ENCODE measurements at places on chromosomes 5 and 9.

DNA sequence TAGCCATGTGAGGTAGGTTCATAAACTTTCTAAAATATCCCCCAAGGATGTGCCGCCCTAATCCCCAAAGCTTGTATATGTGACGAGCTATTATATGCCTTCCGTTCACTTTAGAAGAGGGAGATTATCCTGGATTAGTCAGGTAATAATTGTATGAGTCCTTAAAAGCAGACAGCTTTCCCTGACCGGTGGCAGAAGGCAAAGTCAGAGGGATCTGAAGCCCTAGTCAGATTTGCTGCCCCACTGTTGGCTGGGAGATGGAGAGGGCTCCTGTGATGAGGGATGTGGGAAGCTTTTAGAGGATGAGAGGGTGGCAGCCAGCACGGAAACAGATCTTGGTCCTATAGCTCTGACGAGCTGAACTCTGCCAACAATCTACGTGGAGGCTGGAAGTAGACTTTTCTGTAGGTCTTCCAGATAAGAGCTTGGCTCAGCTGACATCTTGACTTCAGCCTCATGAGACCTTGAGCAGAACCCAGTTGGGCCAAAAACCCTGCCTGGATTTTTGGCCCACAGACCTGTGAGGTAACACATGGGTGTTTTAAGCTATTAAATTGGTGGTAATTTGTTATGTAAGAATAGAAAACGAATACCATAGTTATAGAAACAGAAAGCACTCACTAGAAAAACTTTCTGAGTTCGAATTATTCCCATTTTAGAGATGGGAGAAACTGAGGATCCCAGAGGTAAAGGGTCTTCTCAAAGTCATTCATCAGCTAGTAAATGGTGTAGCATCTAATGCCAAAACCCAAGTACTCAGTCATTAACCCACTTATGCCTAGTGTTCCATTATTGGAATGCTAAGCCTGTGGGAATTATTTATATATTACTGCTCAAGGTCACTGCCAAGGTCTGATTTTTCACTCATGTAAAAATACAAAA lies 48.9 kb downstream of the SH3PXD2B start:
- DNase-seq, result no peak

GRCh38 chr9:134177624-134178393 lies 13.4 kb upstream of the RNU6ATAC start:
- DNase-seq, result no peak

- DNase-seq, result no peak
Measured at GRCh38 chr5:125115195-125115525, 368.7 kb upstream of the ZNF608 start.

DNA sequence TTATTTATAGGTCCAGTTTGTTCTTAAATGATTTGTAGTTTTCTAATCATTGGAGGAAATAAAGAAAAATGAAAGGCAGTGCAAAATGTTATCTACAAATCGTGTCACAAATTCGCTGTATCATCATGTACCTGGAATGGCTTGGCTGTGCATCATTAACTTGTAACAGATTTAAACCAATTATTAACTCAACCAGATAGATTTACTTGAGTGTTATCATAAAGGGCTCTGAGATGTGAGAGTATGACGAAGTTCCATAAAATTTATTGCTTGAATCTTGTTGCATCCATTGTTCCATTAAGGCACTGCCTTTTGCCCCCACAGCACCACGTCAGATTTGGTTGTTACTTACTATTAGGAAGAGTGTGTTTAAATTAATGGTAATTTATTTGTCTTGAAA lies 23.5 kb downstream of the PCSK5 start:
- DNase-seq, result no peak

- DNase-seq, result no peak
Measured at GRCh38 chr5:172565455-172565854, 75.6 kb upstream of the NEURL1B start.

- peak; percentile 82 for DNase-seq
Measured at GRCh38 chr5:169980418-169981053, at the start of gene INSYN2B. Gene INSYN2B, minus strand, starts transcription at chr5:169980495. Its CDS starts 96,597 bp downstream, at chr5:169883898.

- no peak for DNase-seq
Measured at GRCh38 chr9:5838884-5839571, 6.1 kb upstream of the ERMP1 start.

DNA sequence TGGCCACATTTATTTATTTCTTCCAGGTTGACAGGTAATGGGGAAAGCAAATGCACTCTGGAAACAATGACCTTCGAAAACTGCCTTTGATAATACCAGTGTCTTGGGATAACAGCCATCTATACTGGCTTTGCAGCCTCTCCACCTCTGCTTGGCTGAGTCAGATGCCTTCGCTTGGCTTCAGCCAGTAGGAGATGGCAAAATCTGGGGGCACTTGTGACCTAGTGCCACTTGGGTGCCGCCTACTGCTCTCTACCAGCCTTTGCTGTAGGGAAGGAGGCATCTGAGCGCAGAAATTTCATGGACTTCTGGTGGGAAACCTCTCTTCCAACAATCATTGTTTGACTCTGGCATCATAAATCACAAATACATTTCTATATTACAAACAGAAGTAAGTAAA lies 21.8 kb downstream of the FYB1 start:
- no peak for DNase-seq

DNA sequence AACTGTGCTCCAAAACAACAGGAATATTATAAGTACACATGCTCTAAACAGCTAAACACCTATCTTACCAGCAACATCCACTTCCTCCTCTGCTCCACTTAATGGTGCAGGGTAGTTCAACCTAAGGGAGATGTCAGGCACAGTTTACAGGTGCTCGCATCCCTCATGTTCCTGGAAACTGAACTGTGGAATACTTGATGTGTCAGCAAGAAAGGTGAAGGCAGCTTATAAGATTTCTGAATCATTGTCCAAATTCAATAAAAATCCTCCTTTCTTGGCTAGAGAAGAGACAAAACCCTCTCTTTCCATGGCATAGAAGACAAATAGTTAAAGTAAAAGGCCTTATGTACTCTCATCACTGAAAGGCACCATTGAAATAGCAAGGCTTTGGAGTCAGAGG lies 272.2 kb downstream of the FBXL7 start:
- DNase-seq, result no peak

- DNase-seq, result no peak
Measured at GRCh38 chr5:2897276-2897961, 145.9 kb upstream of the IRX2 start.

DNA sequence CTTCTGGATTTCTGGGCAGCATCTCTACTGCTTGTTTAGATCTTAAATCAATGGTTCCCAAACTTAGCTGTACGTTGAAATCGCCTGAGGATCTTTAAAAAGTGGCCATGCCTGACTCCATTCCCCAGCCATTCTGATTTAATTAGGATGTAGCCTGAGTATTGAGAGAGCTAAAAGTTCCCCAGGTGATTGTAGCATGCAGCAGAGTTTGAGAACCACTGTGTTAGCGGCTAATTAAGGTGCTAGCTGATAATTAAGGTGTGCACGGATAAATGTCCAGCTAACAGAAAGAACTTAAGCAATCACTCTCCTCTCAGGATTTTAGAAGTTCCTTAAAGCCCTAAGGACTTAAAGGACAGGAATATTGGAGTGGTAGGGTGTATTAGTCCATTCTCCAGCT lies 89.1 kb downstream of the NMUR2 start:
- DNase-seq, result no peak

DNA sequence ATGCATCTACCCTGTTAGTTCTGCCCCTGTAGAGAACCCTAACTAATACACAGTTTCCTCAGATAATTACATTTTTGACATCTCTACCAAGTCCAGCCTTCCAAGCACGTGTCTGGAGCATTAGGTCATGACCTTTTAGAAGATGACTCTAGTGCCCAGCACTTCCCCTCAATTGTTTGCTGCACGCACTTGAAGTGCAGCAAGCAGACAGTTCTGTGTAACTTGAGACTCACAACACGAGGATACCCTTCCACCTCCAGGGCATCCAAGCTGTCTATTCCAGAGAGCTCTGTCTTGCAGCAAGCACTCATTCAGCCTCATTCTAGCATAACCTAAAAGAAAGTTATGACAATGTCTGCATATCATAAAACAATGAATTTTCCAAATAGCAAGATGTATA lies 1410.5 kb upstream of the CDH18 start:
- DNase-seq, result no peak

DNA sequence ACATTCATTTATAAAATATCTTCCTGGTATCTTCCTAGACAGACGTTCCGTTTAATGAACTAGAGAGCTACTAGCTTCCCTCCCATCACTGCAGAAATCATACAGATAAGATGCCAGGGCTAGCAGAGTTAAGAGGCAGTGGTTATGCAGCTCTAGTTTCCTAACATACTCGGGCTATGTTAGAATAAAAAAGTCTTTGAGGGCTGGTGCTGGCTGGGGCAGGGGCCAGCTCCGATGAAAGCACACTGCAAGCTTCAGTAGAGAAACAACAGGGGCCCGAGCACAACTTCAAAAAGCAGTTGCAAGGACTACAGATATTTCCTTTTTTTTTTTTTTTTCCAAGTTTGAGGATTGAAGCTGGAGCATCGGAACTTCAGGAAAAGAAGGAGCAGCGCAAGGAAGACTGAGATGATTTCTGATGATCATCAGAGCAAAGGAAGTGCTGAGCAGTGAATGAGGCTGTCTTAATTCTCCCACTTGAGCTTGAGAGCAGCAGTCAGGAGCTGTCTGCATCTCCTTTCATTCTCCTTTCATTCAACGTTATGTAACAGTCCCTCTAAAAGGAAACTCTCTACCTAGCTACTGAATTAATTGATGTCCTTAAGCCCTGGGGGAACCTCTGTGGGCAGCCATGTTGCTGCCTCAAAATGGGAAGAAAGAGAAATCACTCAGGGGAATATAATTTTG lies 47.6 kb upstream of the ADCY2 start:
- DNase-seq, result peak; percentile 55

GRCh38 chr9:115398996-115399395 lies 281.0 kb upstream of the TNC start:
- DNase-seq, result no peak

- no peak for DNase-seq
Measured at GRCh38 chr5:55232271-55232984, 980 bp downstream of the CCNO start.

DNA sequence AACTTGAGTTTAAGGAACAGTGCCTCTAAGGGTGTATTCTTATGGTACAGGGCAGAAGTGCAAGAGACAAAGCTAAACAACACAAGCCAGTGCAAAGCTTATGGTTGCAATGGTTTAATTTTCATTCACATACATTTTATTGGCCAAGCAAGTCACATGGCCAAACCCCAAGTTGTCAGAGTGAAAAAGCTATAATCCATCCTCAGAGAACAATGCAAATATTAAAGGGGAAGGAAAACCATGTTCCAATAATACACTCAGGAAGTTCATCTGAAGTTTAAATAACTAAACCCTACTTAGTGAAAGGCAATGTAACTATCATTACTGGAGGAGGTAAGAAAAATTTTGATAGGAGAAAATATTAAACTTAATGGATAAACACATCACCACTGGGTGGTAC lies 26.6 kb upstream of the TLR4 start:
- no peak for DNase-seq

- DNase-seq, result no peak
Measured at GRCh38 chr5:68240202-68240601, 24.6 kb downstream of the PIK3R1 start.

- DNase-seq, result no peak
Measured at GRCh38 chr9:126844085-126844484, 16.4 kb upstream of the ZBTB34 start.

DNA sequence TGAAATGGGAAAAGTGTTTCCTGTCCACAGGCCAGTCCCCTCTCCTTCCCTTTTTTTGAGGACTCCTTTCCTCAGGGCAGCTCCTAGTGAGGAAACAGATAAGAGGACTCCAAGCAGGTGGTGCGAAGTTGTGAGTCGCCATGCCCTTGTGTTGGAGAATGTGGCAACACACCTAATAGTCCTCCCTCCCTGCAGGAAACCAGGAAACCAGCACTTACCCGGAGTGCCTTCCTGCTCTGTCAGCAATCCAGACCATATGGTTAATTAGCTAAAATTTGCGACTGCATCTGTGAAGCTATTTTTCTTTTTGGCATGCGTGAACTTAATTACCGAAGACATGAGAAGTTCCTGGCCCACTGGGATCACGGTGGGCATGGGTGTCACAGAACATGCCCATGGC lies 69.9 kb downstream of the TRIM32 start:
- DNase-seq, result no peak

DNA sequence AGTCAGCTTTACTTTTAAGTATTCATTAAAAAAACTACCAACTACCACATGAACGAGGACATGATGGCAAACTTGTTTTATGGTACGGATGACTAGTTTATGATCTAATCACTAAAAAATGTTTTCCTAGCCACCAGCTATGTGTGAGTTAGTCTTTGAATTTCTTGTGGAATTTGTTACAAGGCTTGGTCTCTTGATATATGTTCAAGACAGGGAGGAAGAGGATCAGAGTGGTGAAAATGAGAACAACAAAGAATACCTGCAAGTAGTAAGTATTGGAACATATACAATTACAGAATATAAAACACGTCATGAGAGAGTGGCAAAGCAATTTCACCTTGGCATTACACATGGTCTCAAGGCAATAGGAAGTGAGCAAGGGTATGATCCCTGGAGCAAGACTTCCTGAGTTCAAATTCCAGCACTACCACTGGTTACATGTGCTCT lies 548.6 kb upstream of the TLE4 start:
- DNase-seq, result no peak

GRCh38 chr5:137022043-137022442 lies 477.1 kb downstream of the SPOCK1 start:
- DNase-seq, result no peak

DNA sequence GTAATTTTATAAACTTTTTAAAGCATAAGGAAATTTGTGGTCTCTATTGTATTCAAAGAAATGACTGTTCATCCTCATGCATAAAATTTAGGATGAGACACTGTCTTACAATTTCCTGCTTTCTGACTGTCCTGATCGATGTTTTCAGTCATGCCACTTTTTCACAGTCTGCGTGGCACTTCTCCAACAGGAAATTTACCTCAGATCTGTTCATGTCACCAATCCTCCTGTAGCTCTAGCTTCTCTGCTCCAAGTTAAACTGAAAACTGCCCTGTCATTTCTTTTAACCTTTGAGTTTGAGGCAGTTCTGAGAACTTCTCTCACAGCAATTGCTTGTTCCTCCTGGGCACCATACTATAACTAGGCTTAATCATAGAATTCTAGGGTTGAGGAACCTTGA lies 455.1 kb downstream of the EFNA5 start:
- no peak for DNase-seq

DNA sequence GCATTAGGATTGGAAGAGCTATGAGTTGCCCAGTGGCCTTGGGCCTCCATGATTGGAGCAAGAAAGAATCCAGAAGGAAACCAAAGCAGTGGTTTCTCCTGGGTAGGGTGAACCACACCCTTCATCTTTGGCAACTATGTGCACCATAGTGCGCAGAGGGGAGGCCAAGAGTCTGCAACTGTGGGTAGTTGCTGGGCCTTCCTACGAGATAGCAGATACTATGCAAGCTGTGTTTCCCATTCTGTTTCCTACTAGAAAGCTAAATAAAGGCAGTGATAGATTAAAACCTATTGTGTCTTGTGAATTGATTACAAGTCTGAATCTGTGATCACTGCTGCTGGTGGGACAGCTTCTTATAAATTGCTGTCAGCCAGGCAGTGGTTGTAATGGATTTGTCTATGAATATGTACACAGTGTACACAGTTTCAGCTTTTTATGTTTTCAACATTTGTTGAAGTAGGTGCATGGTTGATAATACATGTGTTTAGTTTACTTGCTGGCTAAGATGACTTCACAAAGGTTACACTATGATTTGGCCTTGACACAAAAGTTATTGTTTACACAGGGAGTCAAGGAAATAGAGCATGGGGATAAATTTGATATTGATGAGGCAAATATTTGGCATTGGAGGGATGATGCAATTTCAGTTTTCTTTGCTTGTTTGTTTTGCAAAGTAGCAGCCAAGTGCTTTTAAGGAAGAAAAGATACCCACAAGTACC lies 23.7 kb upstream of the PDE8B start:
- no peak for DNase-seq

- DNase-seq, result no peak
Measured at GRCh38 chr9:110356639-110357395, 19.2 kb upstream of the TXNDC8 start.

- peak; percentile 51 for DNase-seq
Measured at GRCh38 chr9:17135295-17136160, 688 bp downstream of the CNTLN start.

Data from C1 segment of cervical spinal cord (tissue), 14 donors.